ENCODE measurements at places on chromosomes 3 and 15.
A peak's percentile ranks its signal among the peaks of the same experiment; 100 is the strongest.

DNA sequence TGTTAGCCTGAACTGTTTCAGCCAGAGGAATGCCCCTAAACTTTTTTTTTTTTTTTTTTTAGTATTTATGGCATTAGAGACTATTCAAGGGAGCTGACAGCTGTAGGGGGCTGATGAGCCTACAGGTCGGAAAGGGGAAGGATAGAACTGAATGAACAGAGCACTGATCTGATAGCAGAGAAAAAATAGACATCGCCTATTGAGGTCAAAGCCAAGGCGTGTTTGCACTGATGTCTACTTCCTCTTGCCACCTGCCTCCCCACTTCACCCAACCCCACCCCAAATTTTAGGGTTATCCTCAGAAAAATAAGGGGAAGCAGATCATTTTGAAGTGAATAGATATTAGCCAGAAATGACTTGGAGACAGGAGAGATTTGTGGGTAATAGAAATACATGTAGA lies 3.0 kb upstream of the ZMAT3 start:
- no peak for DNase-seq

- peak; percentile 60 for DNase-seq
These were observed 269.8 kb downstream of the THSD4 start for GRCh38 chr15:71385026-71385425.

GRCh38 chr3:105904251-105904650 lies 35.4 kb upstream of the CBLB start:
- DNase-seq = no peak

DNA sequence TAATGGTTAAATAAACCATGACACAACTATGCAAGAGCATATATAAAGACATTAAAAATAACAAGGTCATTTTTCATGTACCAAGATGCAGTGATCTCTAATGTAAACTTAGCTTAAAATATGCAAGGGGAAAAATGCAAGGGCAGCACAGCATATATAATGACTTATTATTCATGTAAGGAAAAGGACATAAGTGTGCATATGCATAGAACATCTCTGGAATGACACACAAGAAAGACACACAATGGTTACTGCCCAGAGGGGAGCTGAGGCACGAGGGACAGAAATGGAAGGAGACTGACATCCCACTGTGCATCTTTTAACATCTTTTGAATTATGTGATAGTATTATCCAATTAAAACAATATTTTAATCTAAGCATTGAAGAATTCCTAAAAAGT lies 79.0 kb downstream of the FHIT start:
- no peak for DNase-seq

DNA sequence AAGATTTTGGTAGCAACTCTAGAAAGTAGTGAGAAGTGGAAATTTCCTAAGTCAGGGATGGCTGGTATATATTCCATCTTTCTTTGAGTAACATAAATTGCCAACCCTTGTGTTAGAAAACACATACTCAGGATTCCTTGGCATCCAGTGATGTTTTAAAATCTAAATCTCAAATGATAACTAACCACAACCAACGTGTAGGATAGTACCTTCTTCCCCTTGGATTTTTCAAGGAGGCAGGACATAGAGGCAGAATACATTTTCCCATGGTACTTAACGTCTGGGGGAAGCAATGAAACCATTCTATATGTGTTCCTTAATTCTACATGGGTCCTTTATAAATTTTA lies 93.4 kb downstream of the WDR76 start:
- DNase-seq = no peak

Data from glomerular endothelial cell (primary cell).